ENCODE measurements at places on chromosomes 1 and 21. TPM values are rescaled to one million over a fixed set of nuclear protein-coding genes. Genes with fewer than 3 reads are reported as not detected.

DNA sequence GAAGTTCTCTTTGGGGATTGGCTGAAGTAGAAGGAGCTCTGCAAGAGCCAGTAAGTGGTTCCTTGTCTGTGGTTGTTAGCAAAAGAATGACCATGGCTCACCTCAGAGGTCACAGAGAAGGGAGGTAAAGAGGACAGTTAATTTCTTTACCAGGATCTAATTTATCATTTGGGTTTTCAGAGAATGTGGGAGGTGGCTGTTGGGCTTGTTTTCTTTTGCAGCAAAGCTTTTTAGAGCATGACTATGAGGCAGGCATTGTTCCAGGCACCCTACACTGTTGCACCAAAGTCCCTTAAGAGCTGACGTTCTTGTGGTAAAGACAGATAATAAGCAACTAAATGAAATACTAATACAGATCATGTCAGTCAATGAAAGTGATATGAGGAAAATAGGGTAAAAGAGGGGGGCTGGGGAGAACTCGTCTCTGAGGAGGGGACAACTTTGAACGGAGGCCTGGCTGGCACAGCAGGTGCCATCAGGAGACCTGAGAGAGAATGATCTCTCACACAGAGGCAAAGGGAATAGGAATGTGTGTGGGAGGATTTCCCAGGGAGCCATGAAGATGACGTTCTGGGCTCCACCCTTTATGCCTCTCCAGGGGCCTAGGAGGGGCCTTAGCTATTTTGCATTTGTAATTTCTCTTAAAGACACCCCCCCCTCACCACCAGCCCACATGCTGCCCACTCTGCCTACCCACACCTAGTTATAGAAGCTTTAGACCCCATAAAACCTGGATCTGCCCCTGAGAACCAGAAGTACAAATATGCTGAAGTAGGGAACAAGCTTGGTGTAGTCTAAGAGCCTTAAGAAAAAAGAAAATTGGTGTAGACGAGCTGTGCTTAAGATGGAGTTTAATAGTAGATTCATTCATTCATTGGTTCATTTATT is 177.5 kb downstream of the ROR1 start:
- H3K27ac ChIP-seq: no peak overlapping the region
- DNase-seq: no peak
- H3K4me3 ChIP-seq: no peak overlapping the region
- H3K36me3 ChIP-seq: peaks cover 15% of the 10 kb centered on the region

- DNase-seq: no peak
- H3K36me3 ChIP-seq: peaks cover 7% of the 10 kb centered on the region
- H3K27ac ChIP-seq: no peak overlapping the region
These were observed 59.8 kb downstream of the DISC1 start for GRCh38 chr1:231686384-231686783.

DNA sequence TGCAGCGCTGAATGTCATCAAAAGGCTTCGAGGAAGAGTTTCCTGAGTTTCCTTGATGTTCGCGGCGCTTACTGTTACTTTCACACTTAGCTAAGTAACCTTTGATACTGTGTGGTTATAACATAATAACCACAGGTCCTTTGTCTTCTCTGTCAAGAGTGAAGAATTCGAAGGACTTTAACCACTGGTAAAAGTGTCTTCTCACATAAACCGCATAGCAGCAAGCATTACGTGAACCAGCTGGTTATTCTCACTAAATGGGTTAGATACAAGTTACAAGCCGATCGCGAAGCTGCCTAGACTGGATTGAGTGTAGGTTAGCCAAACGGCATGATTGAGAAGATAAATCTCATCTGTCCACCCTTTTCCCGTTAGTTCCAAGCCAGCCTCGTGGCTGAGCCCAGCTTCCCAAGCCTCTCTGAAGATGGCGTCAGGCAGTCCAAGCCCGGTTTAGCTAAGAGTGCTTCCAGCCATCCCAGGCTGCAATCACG is 18.3 kb upstream of the IFNGR2 start:
- no peaks in the 10 kb centered on the region for H3K27me3 ChIP-seq
- DNase-seq: no peak
- H3K36me3 ChIP-seq: no peaks in the 10 kb centered on the region
- H3K4me1 ChIP-seq: peaks cover 37% of the 10 kb centered on the region
- H3K4me3 ChIP-seq: no peak overlapping the region
- no peak overlapping the region for H3K27ac ChIP-seq

DNA sequence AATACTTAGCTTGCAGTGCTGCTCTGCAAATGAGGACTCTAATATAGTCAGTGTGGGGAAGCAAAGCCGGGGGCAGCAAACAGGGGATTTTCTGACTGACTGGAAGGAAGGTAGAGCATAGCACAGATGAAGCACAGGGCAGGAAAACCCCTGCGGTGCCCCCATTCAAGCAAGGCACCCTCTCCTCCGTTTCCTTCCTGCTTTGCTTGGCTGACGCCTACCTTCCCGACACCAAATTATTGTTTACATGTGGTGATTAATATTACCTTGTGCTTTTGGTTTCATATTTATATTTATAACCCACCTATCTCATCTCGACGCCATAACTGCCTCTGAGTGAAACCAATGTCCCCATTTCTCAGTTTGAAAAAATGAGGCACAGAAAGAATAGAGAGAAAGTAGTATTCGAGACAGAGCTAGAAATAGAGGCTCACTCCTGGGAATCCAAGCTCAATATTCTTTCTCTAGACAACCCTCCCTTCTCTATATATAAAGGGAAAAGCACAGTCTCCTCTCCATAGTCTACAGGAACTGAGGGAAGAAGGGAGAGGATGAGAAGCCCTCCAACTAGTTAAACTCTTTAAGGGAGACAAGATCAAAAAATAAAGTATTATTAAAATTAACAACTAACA is 41.3 kb downstream of the PIK3C2B start:
- H3K27ac ChIP-seq: no peak overlapping the region
- no peak overlapping the region for H3K4me3 ChIP-seq
- H3K36me3 ChIP-seq: no peaks in the 10 kb centered on the region
- peaks cover 10% of the 10 kb centered on the region for H3K27me3 ChIP-seq
- no peak for DNase-seq

- no peak for DNase-seq
- peak overlapping the region; percentile 69 for H3K27ac ChIP-seq
- peak overlapping the region; percentile 21 for H3K4me3 ChIP-seq
- peaks cover 3% of the 10 kb centered on the region for H3K36me3 ChIP-seq
These were observed 2.2 kb downstream of the SCYL3 start for GRCh38 chr1:169891539-169891885.

DNA sequence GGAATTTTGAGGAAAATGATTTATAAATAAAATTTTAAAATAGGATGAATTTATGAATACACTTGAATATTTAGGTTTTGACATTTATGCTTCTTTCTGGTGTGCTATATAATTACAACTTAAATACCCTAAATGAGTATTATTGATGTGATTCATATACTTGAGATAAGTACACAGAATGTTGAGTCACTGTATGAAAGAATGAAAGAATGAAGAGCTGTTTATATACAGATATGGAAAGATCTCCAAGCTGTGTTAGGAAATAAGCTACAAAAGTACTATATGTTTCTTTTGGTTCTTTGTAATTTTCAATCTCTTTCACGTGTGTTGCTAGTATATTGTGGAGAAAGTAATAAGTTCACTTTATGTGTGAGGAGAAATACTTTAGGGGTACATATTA is 147.2 kb downstream of the RASAL2 start:
- peak overlapping the region; percentile 87 for H3K27ac ChIP-seq
- peaks cover 67% of the 10 kb centered on the region for H3K4me1 ChIP-seq
- DNase-seq: peak; percentile 16
- H3K27me3 ChIP-seq: no peaks in the 10 kb centered on the region
- H3K4me3 ChIP-seq: peak overlapping the region; percentile 78

LENEP gene
- total RNA-seq: not detected

DNA sequence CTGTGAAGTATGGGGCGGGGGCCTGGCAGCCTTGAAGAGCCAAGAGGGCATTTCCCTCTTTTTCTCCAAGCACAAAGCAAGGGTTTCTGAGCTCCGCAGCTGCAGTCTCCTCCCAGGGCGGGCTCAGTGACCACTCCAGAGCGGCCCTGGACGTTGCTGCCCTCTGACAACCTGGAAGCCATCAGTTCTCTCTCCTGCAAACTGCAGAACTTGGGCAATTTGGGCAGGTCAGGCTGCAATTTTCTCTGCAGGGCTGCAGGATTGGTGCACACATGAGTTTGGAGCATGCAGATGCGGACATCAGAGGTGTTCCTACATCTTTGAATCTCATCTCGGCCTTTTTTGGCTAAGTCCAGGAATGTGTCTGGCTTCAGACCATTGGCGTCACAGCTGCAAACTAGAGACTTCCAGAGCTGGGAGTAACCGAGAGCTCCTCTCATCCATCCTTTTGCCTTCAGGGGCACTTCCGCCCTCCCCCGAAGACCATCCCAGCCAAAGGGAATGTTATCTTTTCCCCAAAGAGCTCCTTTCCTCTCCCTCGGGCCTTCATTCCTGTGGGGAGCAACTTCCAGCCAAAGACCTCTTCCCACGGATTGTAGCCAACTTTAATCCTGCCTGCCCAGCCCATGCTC is 139.6 kb upstream of the WNT4 start:
- no peak overlapping the region for H3K4me3 ChIP-seq
- H3K36me3 ChIP-seq: no peaks in the 10 kb centered on the region
- H3K27ac ChIP-seq: no peak overlapping the region
- DNase-seq: no peak

FPGT gene
- total RNA-seq: 16.1 TPM

DNA sequence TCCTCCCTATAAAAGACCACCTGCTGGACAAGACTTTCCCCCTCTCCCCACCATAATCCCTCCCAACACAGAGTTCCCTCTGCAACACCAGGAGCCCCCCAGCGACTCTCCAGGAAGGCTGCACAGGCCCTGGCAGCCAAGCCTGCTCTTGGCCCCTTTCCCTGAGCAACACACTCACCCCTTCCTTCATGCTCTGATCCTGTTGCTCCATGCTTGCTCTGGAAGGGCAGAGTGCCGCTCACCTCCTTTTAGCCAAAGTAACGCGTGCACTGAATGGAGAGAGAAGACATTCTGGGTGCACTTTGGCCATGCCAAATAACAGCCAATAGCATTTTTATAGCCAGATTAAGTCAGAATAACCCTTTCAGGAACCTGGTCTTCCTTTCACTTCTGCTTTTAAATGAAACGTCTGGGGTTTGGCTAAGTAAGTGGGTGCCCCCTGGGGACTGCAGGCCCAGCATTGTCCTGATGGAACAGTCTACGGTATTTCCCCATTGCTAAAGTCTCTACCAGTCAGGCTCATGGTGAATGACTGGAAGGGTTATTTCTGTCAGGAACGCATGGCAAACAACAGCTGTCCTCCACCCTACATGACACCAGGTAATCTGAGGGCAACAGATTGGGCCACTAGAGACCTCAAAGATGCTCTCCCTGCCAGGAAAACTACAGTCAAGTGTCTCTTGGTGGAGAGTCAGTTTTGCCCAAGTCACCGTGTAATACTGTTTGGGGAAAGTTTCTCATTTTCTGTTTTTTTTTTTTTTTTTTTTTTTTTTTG is at the start of gene SLC2A5:
SLC2A5 (minus strand) TSS at position 310 of the 775 bp plus-strand sequence; CDS start at position 211, 99 bp downstream.
- H3K27ac ChIP-seq: peak within 1 kb of the TSS; percentile 22
- peak within 1 kb of the TSS; percentile 39 for H3K4me3 ChIP-seq
- no peak for DNase-seq
- peaks cover 6% of the 10 kb centered on the region for H3K27me3 ChIP-seq
- 0 out of 2 replicates have a peak, but pooled peaks cover 4% of the 10 kb centered on the region for H3K36me3 ChIP-seq

S100A5 gene
- total RNA-seq: 0.50 TPM
